ENCODE measurements at places on chromosomes 5 and 9.

DNA sequence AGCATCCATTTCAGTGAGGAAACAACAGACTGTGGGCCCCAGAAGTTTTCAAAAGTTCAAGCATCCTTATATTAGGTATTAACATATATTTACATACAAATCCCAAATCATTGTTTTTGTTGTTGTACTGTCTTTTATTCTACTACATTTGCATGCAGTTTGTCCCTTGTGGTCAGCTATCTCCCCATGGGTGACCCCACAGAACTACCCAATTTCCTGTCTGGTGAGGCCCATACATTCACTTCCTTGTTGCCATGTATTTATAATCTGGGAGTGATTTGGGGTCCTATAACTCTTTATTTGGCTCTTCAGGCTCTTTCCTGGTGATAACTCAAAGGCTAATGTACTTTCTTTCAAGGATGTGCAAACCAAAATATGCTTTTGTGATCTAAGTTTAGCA, 3.3 kb upstream of the CD180 start:
- DNase-seq: no peak

DNA sequence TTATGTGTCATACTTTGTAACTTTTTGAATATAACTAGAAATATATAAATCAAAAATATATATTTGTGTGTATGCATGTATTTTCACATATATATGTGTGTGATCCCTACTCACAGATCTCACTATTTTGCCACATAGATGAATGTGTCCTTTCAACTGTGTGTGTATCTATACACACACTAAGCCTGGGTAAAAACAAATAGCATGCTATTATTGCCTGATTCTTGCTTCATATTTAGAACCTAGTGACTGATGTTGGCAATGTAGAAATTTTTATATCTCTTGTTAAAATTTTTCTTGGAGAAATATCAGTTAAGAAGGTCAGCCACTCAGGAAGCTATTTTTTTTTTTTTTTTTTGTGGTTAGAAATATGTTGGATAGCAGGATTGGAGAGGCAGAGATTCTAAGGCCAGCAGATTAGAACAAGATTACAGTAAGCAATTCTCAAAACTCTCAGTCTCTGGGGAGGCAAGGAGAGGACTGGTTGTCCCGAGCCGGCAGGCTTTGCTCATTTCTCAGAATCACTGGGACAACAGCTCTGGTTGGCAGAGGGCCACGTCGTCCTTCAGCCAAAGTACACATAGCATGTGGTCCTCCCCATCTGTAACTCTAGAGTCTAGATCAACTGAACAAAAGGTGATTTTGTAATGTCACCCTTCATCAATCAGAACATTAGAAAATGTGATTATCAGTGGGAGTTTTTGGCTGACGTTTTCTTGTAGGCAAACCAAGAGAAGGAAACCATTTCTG, 19.7 kb downstream of the C6 start:
- no peak for DNase-seq

GRCh38 chr9:36298566-36298965, 40.3 kb upstream of the GNE start:
- no peak for DNase-seq

DNA sequence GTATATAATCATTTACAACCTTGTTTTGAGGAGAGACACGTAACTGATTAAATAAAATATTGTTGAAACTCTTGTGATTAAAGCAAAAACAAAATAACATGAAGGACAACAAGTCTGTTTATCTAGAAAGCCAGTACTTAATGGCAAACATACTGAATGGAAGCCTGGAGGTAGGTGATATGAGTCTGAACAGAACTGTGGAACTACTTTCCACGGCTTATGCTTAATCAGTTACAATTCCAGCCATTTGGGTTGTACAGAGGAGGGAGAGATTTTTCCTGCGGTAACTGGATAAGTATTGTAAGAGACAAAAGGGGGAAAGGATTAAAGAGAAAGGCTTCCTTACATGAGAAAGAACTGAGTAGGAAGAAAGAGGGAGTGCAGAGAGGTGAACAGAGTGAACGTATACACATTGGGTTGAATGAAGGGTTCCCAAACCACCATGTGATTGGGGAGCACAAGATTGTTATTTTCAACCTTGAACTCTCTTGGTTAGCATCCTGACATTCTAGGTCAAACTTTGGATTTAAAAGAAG, 4.4 kb downstream of the TMED7 start:
- DNase-seq: no peak

DNA sequence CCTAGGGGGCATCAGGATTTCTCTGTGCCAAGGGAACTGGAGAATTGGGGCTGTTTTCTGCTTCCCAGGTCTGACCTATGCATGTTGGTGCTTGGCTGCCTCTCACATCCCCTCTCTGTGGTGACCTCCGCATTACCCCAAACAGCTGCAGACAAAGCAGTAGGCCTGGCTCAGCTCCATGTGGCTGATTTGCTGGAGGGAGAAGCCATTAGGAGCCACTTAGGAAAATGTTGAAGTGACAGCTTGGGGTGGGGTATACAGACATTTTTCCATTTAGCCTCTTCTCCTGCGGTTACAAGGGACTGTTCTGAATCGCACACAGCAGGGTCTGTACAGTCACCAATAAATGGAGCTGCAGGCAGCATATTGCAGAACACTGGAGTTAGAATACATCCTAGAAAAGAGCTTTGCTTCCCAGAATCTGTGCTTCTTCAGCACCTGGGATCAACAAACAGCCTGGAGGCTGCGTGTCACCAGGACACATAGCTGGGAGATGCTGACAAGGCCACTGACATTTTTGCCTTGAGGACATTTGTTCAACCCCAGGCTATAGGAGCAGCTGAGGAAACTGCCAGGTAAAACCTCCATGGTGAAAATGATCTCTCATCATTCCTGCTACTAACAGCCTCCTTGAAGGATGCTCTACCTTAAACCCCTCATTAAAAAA, 335.3 kb downstream of the DIRAS2 start:
- no peak for DNase-seq

- DNase-seq: no peak
These were observed 64.2 kb downstream of the PRLR start for GRCh38 chr5:35166043-35166442.

DNA sequence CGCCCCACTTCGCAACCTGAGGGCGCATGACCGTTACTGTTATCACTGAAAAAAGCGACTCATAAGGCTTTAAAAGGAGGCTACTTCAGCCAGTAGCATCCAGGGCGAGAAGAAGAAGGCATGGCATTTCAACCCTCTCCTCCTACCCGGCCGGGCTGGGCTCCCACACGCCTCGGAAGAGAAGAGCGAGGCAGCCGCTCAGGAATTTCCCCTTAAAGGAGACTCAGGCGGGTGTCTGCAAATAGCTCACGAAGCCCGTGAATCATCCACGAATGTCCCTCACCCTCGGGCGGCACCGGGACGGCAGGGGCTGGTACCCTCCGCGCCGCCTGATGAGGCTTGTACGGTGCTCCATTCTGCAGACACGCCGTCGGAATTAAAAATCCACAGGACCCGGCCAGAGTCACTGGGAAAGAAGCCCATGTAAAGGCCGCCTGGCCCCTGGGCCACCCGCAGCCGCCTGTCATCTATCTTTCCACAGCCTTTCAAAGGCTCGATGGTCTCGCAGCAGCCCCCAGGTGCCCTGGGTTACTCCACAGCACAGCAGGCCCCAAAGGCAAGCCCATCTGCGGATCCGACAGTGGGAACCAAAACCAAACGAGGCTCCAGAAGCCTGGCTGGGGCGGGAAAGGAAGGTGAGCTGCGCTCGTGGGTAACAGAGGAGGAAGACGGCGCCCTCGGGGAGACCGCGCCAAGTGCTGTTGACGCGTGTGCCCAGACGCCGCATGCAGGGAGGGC, 11.8 kb downstream of the SLC12A7 start:
- no peak for DNase-seq

GRCh38 chr5:150460781-150461180, 11.2 kb upstream of the RPS14 start:
- no peak for DNase-seq

GRCh38 chr9:81456431-81457006, 232.8 kb downstream of the TLE1 start:
- DNase-seq: no peak

- DNase-seq: no peak
These were observed 2.3 kb upstream of the FBXW11 start for GRCh38 chr5:172008689-172009141.

DNA sequence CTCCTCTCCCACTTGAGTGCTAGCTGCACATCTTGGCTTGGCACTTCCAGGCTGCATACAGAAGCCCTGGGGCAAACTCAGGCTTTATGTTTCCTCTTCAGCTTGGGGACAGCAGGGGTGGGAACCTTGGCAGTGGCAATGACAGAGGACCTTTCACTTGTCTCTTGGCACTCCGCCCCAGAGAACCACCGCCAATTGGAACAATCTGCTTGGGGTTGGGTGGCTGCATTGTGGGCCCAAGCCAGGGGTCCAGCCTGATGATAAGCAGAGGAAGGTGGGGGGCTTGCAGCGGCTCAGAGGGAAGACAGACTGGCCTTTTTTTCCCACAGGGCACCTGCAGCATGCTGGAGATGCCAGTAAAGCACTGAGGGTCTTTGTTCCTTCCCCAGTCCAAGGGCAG, 179.0 kb upstream of the NMUR2 start:
- no peak for DNase-seq

Measured in ecto neural progenitor cell (in vitro differentiated cells).